Activated CD8-positive, alpha-beta T cell treated with anti-CD3 and anti-CD28 coated beads, Interleukin-2, amount 10 ng/mL, durations not matched to agents 7 days and 5 days (primary cell): ENCODE measurements at places on chromosomes 6 and 20. TPM values are rescaled to one million over a fixed set of nuclear protein-coding genes. Genes with fewer than 3 reads are reported as not detected.

The ULBP1 gene
- total RNA-seq = 0.65 TPM

The SMPDL3A gene
- total RNA-seq = not detected

DNA sequence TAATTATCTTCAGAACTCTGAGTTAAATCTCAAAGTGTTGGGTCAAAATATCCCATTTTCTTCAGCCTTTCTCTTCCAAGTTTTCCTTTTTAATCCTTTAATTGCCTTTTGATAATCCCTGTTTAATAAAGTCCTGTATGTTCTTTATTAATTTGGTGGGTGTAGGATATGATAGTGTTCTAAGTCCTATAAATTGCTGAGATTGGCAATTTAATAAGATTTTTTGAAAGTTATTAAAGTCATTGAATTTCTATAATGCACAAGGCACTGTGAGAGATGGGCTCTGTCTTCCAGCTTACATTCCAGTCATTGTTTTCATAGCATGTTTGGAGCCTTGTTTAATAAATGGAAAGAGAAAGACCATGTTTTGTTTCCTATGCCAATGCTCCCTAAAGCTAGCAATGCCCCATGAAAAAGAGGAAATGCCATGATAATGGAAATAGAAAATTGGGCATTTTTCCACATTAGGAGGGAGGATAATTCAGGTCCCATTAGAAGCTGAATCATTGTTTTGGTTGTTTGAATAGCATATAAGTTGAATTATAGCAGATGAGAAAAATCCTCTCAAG is 404.8 kb downstream of the CD109 start:
- no peaks in the 10 kb centered on the region for H3K4me1 ChIP-seq
- no peaks in the 10 kb centered on the region for H3K36me3 ChIP-seq
- H3K27ac ChIP-seq = no peak overlapping the region
- DNase-seq = no peak

The CITED2 gene
- total RNA-seq = 38.7 TPM

DNA sequence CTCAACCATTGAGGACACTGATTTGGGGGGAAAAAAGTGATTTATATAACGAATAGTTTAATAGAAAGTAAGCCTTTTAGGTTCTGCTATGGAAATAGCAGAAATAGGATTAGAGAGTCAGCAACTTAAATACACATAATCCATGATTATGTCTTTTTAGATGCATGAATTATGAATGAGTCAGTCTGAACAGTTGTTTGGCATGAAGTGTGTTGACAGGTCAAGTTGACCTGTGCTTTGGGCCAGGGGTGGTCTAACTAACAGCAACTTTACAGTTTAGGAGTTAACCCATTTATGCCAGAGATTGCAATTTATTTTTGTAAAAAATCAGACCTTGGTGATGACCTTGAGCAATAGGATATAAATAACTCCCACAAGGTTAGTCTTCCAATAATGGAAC is 191.3 kb downstream of the MTFR2 start:
- H3K27ac ChIP-seq = no peak overlapping the region
- no peak overlapping the region for H3K4me3 ChIP-seq
- no peak for DNase-seq
- H3K4me1 ChIP-seq = no peaks in the 10 kb centered on the region
- no peaks in the 10 kb centered on the region for H3K36me3 ChIP-seq

GRCh38 chr6:155466539-155466938 is 10.9 kb upstream of the NOX3 start:
- peaks cover 5% of the 10 kb centered on the region for H3K36me3 ChIP-seq
- no peak overlapping the region for H3K27ac ChIP-seq
- H3K4me1 ChIP-seq = no peaks in the 10 kb centered on the region
- no peak for DNase-seq
- no peaks in the 10 kb centered on the region for H3K27me3 ChIP-seq

DNA sequence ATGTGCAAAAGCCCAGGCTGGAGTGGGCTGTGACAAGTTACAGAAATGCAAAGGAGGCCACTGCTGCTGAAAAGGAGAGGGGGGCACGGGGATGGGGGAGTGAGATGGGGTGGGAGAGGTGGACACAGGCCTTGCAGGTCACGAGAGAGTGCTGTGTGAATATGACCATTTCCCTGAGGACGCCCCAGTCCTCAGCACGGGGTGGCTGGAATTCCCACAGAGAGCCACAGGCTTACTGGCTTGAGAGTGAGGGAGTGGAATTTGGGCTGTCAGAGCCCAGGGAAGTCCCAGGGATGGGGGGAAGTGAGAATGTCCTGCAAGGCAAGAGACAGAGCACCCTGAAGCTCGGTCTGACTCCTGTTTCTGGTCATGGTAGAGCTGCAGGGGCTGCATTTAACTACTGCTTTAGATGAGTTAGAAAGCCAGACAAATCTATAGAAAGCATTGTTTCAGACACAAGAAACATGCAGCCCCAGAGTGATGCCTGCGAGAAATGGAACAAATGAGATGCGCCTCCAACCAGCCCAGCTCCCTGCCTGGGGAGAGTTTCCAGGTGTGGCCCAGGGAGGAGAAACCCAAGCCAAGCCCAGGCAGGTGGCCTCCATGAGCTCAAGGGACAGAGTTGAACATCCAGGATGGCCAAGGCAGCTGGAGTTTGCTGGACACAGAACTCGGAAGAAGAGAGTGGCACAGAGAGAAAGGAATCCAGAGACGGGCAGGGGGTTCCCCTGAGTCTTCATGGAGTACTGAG is 30.5 kb downstream of the NPEPL1 start:
- peak; percentile 9 for DNase-seq
- no peaks in the 10 kb centered on the region for H3K4me1 ChIP-seq
- no peak overlapping the region for H3K4me3 ChIP-seq
- peaks cover 41% of the 10 kb centered on the region for H3K27me3 ChIP-seq
- no peak overlapping the region for H3K27ac ChIP-seq

The BPIFB2 gene
- total RNA-seq = not detected

DNA sequence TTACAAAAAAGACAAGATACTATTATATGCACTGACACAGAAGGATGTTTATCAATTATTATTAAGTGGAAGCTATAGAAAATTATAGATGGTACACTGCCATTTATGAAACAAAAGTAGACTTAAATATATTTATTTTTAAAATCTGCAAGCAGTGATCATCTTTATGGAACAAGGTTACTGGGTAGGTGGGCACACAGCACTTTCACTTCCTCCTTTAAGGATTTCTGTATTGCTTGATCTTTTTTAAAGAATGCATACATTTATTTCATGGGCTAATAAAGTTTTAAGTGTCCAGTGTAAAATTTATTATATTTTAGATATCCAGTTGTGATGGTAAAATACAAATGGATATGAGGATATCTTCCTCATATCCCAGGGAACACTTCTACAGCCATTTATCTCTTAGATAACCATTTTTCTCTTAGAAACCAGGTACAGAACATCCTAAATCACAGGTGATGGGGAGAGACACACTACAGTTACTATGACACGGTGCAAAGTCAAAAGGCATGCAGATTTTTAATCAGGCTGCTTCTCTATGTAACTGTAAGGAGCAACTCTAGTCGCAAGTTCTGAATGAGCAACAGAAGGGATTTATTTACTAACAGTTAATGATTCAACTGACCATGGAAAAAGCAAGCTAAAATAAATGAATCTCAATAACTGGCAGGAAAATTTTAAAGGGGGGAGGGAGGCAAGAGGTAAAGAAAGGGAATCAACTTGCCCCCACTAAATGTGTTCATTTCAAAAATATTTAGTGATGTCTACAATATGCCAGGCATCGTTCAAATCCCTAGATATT is 2.2 kb downstream of the FBXL4 start:
- H3K27ac ChIP-seq = no peak overlapping the region
- H3K4me3 ChIP-seq = no peak overlapping the region
- peaks cover 7% of the 10 kb centered on the region for H3K27me3 ChIP-seq
- no peak for DNase-seq
- H3K4me1 ChIP-seq = peaks cover 18% of the 10 kb centered on the region

GRCh38 chr20:20207872-20208271 is 155.5 kb downstream of the CFAP61 start:
- H3K36me3 ChIP-seq = no peaks in the 10 kb centered on the region
- DNase-seq = no peak
- H3K4me1 ChIP-seq = no peaks in the 10 kb centered on the region
- peaks cover 2% of the 10 kb centered on the region for H3K27me3 ChIP-seq

GRCh38 chr6:117270843-117271507 is 5.6 kb downstream of the VGLL2 start:
- peaks cover 3% of the 10 kb centered on the region for H3K4me1 ChIP-seq
- H3K36me3 ChIP-seq = peaks cover 3% of the 10 kb centered on the region
- no peak overlapping the region for H3K4me3 ChIP-seq
- H3K27me3 ChIP-seq = peaks cover 78% of the 10 kb centered on the region

DNA sequence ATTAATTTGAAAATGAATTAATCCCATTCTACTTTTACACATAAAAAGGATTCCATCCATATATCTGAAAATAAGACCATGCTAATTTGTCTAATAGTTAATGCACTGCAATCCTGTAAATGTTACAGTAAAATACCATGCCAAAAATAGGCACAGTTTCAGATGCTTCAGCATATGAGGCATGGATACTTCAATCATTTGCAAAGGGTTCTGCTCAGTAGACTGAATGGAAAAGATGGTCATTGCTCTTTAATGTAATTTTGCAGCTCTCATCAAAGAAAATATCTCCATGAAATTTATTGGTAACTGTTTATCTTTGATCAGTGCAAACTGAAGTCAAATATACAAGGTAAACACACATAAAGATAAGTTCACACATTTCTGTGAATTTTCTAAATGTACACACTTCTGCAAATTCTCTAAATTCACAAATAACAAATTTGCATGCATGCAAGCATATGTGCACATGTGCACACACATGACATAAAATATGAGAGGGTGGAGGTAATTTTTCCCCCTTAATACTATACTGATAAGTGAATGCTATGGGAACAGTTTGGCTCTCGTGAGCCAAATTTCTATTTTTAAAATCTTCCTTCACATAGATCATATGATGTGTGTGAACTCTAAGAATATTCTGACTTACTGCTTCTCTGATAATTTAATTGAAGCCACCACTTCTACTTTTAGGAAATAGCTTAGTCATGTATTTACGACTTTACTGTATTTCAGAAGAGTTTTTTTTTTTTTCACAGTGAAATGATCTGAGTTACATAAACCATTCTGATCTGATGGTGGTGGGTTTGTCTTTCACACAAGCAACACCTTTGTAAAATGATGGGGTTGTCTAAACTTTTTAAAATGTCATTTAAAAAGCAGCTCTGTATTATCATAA is 996.8 kb upstream of the CITED2 start:
- H3K27ac ChIP-seq = no peak overlapping the region
- H3K4me3 ChIP-seq = no peak overlapping the region
- DNase-seq = no peak

The FAM83C gene
- total RNA-seq = not detected

- H3K27ac ChIP-seq = peak within 1 kb of the TSS; percentile 89
- H3K27me3 ChIP-seq = peaks cover 2% of the 10 kb centered on the region
- H3K36me3 ChIP-seq = peaks cover 5% of the 10 kb centered on the region
- H3K4me3 ChIP-seq = peak within 1 kb of the TSS; percentile 68
- DNase-seq = peak; percentile 60
These were observed at the start of gene DDX43 for GRCh38 chr6:73394577-73395354. Gene DDX43 (plus strand): TSS chr6:73394828. CDS start chr6:73394906, 78 bp downstream.

DNA sequence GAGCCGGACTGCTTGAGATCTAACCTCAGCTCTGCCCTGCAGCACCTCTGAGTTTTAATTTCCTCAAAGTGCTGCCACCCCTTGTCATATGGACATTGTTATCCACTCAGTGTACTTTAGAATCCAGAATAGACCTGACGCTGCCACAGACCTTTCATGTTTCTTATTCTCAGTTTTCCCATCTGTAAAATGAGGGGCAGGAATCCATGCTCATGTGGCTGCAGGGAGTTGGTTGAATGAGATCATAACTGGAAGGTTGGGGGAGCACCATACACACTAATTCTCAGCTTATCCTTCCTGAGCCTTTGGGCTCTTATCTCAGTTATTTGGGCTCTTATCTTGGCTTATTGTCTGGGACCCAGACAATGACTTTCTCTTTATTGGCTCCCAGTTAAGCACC is 2.3 kb downstream of the PABPC1L start:
- no peak for DNase-seq
- H3K27ac ChIP-seq = no peak overlapping the region
- H3K4me1 ChIP-seq = peaks cover 54% of the 10 kb centered on the region
- peaks cover 57% of the 10 kb centered on the region for H3K36me3 ChIP-seq

The SLC13A3 gene
- not detected for total RNA-seq

The PHACTR1 gene
- 0.61 TPM for total RNA-seq

The TOX2 gene
- 0.61 TPM for total RNA-seq

The LAMA4 gene
- not detected for total RNA-seq

GRCh38 chr6:107635057-107635515 is 145.2 kb downstream of the SOBP start:
- no peak for DNase-seq
- peaks cover 27% of the 10 kb centered on the region for H3K4me1 ChIP-seq
- H3K27ac ChIP-seq = no peak overlapping the region
- no peaks in the 10 kb centered on the region for H3K36me3 ChIP-seq
- H3K4me3 ChIP-seq = peak overlapping the region; percentile 20

DNA sequence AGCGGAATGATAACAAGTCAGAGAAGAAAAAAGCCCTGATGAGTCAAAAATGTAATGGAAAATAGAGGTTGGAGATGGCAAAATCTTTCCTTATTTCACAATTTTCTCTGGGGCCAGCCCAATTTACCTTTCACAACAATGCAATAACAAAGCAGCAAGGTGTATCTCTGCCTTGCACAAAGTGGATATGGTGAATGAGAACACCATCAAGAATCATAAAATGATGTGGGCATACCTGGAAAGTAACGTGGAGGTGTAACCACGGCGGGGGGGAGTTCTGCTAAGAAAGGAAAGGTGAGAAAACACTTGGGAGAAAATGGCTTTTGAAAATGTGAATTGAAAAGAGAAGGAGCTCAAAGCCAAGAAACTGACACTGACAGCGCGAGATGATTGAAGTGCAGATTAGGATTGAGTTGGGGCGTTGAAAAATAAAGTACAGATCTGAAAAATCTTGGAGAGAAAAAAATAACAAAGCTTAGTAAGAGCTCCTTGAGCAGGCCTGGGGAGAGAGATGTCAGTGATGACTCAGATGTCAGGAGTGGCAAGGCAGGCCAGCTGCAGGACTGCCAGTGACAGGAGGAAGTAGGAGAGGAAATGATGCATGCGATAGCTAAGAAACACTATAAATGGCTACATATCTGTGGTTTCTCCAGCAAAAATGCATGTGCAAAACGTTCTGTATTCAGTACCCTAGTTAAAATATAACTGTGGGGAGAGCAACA is 26.2 kb downstream of the ARHGAP18 start:
- peak overlapping the region; percentile 52 for H3K4me3 ChIP-seq
- peak overlapping the region; percentile 93 for H3K27ac ChIP-seq
- no peaks in the 10 kb centered on the region for H3K27me3 ChIP-seq
- peak; percentile 76 for DNase-seq
- H3K4me1 ChIP-seq = peaks cover 59% of the 10 kb centered on the region
- H3K36me3 ChIP-seq = peaks cover 22% of the 10 kb centered on the region

The GSTA3 gene
- total RNA-seq = not detected

GRCh38 chr6:116945809-116946208 is 68.8 kb downstream of the RFX6 start:
- H3K4me3 ChIP-seq = no peak overlapping the region
- no peaks in the 10 kb centered on the region for H3K36me3 ChIP-seq
- peaks cover 3% of the 10 kb centered on the region for H3K27me3 ChIP-seq
- H3K4me1 ChIP-seq = no peaks in the 10 kb centered on the region
- no peak for DNase-seq
- no peak overlapping the region for H3K27ac ChIP-seq

The KCNB1 gene
- not detected for total RNA-seq
